ENCODE measurements at places on chromosomes 7 and 10.
A peak's percentile ranks its signal among the peaks of the same experiment; 100 is the strongest.

DNA sequence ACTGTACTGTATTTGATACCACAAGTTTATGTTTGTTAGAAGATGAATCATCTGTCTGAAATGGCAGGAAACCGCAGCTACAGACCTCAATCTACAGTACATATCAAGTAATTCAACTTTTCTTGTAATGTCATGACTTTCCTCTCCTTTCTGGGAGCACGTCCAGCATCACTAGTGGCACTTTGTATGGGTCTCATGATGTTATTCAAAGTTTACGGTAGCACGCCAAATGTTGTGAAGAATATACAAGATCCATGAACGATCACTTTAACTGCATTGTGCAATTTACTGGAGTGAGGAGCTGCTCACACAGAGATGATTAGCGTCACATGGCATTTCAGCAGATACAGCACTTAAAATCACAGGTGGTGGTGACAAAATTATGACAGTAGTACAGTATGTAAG lies 257.8 kb upstream of the GNAI1 start:
- DNase-seq = no peak

- no peak for DNase-seq
Measured at GRCh38 chr10:29648983-29649268, 14.2 kb upstream of the SVIL start.

- DNase-seq = no peak
Measured at GRCh38 chr7:48046458-48046857, 11.1 kb downstream of the C7orf57 start.

DNA sequence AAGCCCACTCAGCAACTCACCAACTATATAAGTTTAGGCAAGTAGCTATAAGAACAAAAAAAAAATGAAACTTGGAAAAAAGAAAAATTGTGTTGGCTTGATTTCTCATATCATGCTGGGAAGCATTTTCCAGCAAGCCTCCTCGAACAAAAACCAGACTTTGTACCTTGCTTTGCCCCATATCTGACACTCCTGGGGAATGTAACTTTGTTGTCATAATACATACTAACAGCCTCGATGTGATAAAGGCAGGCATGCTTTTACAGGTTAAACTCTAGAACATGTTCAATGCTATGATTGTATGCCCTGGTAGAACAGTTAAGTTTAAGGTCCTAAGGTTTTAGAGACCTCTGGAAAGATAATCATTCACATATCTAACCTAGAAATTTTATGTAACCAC lies 11.6 kb downstream of the CFAP43 start:
- no peak for DNase-seq

- no peak for DNase-seq
Measured at GRCh38 chr10:75660823-75661222, 229.4 kb downstream of the LRMDA start.

- DNase-seq = no peak
Measured at GRCh38 chr10:97836446-97836845, 13.2 kb upstream of the GOLGA7B start.

GRCh38 chr7:131042269-131043160 lies 285.2 kb upstream of the MKLN1 start:
- DNase-seq = no peak

DNA sequence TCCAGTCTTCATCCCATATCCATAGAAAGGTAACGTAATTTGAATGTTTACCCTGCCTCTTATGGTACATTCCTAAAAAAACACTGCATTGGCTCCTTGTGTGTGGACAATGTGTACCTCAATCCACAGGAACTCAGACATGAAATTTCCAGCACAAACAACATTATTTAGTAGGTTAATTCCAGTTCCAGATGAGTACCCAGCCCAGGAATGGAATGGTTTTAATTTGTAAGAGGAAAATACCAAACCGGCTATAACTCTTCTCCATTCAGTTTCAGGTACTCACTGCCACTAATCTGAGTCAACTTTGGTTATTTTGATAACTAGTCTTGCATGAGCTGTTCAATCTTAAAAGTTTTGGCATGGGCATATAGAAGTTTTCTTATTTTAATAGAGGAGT lies 39.0 kb downstream of the TFPI2 start:
- no peak for DNase-seq

DNA sequence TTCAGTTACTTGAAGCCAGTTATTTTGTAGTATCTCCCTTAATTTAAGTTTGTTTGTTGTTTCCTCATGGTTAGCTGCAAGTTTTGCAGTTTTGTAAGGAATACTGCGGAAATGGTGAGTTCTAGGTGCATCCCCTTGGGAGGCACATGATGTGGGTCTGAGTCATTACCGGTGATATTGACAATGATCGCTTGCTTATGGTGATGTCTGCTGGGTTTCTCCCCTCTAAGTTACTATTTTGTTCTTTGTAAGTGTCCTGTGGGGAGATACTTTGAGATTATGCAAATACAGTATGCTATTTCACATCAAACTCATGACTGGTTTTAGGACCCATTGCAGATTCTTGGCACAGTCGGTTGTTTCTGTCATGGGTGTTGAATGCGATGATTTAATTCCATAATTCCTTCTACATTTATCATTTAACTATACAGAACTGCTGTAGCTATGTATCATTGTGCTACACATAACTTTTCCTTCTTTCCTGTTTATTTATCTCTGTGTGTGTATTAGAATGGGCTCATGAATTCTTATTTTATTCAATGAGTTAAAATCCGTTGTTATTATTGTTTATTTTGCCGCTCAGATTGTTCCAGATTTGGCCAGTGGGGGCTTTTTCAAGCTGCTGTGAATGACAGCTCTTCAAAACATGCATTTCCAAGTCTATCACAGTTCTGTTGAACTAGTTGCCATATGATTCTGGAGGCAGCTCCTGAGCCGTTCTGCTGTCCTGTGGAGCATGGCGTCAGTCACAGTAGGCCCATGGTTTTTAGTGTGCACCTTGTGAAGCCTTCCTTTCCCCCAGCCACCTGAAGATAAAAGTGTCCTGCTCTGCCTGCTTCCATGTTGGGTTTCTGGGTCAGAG lies 18.4 kb downstream of the TSPAN14 start:
- peak; percentile 59 for DNase-seq

DNA sequence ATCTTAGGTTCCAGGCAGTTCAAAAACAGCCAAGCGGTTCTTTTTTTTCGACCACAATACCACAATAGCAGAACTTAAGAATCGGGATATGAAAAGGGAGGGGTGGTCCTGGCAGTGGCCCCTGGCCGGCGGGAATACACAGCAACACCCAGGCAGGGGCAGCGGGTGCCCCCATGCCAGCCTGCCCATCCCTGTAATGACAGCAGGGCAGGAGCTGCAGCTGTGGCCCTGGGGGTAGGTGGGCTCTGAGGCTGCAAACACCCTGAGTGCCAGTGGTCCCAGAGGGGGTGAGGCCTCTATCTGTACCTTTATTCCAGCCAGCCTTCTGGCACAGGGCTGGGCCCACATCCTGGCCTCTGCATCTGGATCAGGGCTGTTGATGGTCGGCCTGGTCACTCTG lies 247.4 kb downstream of the SEMA3D start:
- no peak for DNase-seq

DNA sequence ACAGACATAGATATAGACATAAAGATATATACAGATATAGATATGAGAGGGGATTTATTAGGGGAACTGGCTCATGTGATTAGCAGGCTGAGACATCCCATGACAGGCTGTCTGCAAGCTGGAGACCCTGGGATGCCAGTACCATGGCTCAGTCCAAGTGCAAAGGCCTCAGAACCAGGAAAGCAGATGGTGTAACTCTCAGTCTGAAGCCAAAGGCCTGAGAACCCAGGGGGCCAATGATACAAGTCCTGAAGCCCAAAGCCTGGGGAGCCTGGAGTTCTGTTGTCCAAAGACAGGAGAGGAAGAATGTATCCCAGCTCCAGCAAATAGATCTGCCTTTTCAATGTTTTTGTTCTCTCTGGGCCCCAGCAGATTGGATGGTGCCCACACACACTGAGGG lies 5.5 kb downstream of the NCOA4 start:
- DNase-seq = no peak

All from H54 (cell line).